ENCODE measurements at places on chromosomes 12 and 14.

- DNase-seq: no peak
Measured at GRCh38 chr12:53928054-53928835, 10.4 kb upstream of the HOXC13 start.

DNA sequence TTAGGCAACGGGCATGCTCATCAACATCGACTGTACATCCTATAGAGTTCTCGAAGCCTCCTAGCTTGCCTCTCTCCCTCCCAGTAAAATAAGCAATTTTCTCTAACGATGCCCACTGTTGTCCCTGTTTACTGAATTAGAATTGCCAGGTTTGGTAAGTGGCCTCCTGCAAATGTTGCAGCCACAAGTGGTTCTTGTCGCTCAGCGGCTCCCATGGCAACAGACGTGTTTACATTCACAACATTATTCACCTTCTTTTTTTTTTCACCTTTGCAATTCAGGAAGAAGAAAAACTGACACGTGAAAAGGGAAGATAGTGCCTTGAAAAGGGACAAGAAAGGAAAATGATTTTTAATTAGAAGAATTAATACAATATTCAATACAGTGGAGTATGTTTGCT, 100.9 kb upstream of the PKP2 start:
- no peak for DNase-seq

- no peak for DNase-seq
Measured at GRCh38 chr14:106174206-106174605, 647.8 kb downstream of the TMEM121 start.

DNA sequence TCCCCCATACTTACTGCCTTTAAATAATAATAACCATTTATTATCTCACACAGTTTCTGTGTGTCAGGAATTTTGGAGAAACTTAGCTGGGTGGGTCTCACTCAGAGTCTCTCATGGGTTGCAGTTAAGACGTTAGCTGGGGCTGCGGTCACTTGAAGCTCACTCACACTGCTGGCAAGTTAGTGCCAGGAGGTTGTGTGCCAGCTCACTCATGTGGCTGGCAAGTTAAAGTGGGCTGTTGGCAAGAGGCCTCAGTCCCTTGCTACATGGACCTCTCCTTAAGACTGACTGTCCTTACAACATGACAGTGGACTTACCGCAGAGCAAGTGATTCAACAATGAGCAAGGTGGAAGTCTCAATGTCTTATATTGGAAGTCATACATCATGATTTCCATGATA, 61.3 kb upstream of the AVPR1A start:
- DNase-seq: no peak

DNA sequence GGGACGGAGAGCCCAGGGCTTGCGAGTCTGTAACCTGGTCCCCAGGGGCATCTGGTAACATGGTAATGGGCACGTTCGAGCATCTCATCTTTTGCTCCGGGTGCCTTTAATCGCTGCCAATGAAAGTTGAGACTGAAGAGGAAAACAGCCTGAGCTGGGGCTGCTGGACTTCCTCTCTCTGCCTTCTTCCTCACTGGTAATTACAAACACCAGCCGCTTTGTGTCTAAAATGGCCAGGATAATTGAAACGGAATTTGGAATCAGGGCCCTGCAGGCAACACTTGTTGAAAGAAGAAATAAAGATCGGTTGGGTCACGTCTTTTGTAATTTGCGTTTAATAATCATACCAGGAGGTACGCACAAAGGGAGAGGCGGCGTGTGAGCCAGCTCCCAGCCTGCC, 51.5 kb upstream of the GPATCH2L start:
- DNase-seq: no peak

DNA sequence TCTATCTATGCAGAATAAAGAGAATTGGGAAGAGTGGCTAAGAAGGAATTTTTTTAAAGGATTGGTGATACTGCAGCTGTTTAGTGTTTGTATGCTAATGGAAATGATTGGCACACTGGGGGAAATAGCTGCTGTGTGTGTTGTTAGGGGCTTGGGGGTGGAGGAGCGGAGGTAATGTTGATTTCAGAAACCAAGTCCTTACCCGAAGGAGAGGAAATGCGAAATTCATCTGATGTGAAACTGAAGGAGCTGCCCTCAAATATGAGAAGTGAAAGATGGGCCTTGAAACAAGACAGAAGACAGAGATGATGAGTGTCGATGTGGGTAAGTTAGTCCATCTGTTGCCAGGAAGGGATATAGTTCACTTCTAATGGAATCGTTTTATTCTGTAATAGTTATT, 21.2 kb upstream of the RNASE12 start:
- DNase-seq: no peak

GRCh38 chr14:102007916-102008418, 43.6 kb downstream of the DYNC1H1 start:
- DNase-seq: no peak

- DNase-seq: no peak
Measured at GRCh38 chr12:120651821-120652220, 11.4 kb downstream of the CABP1 start.

DNA sequence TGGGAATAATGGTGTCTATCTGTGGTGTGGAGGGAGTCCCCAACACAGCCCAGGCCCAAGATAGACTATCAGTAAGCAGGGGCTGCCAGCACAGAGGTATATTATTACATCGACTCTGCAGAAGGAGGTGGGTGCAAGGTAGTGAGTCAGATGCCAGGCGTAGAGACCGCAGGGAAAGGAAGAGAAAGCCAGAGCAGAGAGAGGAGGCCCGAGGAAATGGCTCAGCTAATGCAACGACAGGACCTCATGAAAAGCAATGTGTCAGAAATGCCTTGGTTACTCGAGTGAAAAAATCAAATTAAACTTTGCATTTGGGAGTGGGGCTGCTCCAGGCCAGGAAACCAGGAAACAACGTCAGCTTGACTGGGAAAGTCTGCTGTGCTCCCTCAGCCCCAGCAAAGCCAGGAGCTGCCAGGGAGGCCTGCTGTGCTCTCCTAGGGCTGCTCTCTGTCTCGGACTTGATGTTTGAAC, 173.2 kb downstream of the SUDS3 start:
- no peak for DNase-seq

- DNase-seq: no peak
Measured at GRCh38 chr12:52049286-52049685, 2.0 kb upstream of the NR4A1 start.

Data from DMS 273 treated with DMSO at 0.1 percent for 48 hours (cell line).